ENCODE measurements at places on chromosomes 11 and 22.

GRCh38 chr11:104956528-104956927, 11.8 kb downstream of the CASP4 start:
- no peak for DNase-seq
- H3K27ac ChIP-seq: no peak overlapping the region
- H3K4me1 ChIP-seq: no peaks in the 10 kb centered on the region

GRCh38 chr11:85752890-85753581, 57.9 kb downstream of the SYTL2 start:
- DNase-seq: no peak
- peaks cover 7% of the 10 kb centered on the region for H3K4me1 ChIP-seq
- no peak overlapping the region for H3K27ac ChIP-seq

DNA sequence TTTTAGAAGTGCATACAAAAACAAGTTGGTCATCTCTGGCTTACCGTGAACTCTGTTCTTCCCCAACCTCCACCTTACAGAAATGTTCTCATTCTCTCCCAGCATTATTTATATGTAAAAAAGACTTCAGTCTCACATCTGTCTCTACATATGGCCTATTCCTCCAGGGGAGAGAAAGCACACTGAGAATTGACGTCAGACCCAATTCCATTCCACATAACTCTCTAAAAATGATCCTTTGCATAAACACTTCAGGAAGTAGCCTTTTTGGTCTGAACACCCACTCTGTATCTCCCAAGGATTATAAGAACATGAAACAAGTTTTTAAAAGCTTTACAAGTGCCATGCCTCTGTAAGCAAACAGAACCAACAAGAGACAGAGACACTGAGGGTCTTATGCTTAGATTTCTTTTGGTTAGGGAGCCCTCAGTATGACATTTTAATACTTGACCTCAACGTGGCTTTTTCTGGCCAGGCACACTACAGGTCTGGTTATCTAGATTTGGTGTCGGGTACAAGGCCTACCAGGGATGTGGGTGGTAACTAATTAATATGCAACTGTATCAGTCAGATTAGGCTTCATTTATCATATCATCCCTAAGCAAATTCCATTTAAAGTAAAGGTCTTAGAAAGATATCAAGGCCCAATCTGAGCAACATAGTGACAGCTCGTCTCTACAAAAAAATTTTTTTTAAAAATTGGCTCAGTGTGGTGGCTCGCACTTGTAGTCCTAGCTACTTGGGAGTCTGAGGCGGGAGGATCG, 48.5 kb upstream of the PPP2R1B start:
- H3K4me1 ChIP-seq: peaks cover 8% of the 10 kb centered on the region
- no peak overlapping the region for H3K27ac ChIP-seq
- no peak for DNase-seq
- no peaks in the 10 kb centered on the region for H3K36me3 ChIP-seq
- no peaks in the 10 kb centered on the region for H3K27me3 ChIP-seq

GRCh38 chr22:43698403-43698802, 113.7 kb downstream of the EFCAB6 start:
- H3K27ac ChIP-seq: no peak overlapping the region
- no peak overlapping the region for H3K4me3 ChIP-seq
- H3K27me3 ChIP-seq: no peaks in the 10 kb centered on the region
- H3K36me3 ChIP-seq: no peaks in the 10 kb centered on the region
- no peak for DNase-seq

- no peak for DNase-seq
- H3K27ac ChIP-seq: no peak overlapping the region
- no peaks in the 10 kb centered on the region for H3K36me3 ChIP-seq
- no peaks in the 10 kb centered on the region for H3K4me1 ChIP-seq
Measured at GRCh38 chr22:22703715-22704114, 59.3 kb downstream of the GGTLC2 start.

DNA sequence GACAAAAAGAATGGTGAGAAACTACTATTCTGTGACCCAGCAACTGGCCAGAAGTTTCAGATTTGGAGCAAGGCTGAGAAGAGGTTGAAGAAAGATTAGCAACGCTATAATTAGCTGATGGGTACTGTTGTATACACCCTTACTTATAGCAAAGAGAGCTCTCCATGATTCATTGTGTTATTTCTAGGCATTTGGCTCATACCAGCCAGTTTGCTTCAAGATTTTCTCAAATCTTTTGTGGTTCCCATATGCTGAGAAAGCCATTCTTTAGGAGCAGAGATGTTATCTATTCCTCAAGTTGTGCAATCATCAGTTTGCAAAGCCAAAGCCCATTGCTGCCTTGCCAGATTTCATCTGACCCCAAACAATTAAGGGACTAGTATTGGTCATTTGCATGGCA, 179.4 kb downstream of the ETS1 start:
- DNase-seq: no peak
- peak overlapping the region; percentile 95 for H3K27ac ChIP-seq
- H3K36me3 ChIP-seq: no peaks in the 10 kb centered on the region
- H3K4me1 ChIP-seq: peaks cover 22% of the 10 kb centered on the region

- no peaks in the 10 kb centered on the region for H3K4me1 ChIP-seq
- no peak overlapping the region for H3K27ac ChIP-seq
- no peak overlapping the region for H3K4me3 ChIP-seq
- DNase-seq: no peak
- H3K36me3 ChIP-seq: no peaks in the 10 kb centered on the region
Measured at GRCh38 chr11:120774591-120775386, 249.1 kb upstream of the TBCEL start.
